ENCODE measurements at places on chromosomes 11 and 22.

GRCh38 chr11:71184421-71185210, 67.8 kb downstream of the SHANK2 start:
- no peak for DNase-seq

DNA sequence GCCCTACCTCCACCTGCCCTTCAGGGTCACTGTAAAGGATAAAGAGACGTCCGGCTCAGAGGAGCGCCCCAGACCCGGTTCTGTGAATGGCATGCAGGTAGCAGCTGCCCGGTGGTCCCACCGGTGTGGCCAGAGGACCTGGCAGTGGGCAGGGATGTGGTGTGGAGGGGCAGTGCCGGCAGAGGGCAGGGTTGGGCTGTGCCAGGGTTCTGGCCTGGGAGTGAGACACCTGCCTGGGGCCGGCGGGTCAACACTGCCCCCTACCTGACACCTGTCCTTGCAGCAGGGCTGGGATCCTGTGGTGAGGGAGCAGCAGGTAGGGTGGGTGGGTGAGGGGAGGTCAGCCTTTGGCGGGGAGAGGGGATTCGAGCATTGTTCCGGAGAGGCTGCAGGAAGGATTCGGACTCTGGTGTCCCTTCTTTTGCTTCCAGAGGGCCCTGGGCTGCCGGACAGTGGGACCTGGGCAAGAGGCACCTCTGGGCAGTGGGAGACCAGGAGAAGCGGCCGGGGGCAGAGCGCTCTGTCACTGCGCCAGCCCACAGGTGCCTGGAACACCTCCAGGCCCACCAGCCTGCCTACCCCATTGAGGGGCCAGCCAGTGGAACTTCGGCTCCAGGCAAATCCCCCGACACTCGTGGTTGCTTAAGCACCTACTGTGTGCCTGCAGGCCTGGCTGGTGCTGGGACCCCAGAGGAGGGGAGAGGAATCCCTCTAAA, 1.6 kb upstream of the PHLDA2 start:
- DNase-seq: no peak

- DNase-seq: no peak
Observed at GRCh38 chr22:46902998-46903916, 140.8 kb downstream of the TBC1D22A start.

- no peak for DNase-seq
Observed at GRCh38 chr11:38924644-38925043, 2326.6 kb upstream of the RAG2 start.

Measured in stimulated activated CD4-positive, alpha-beta T cell treated with anti-CD3 and anti-CD28 coated beads, TNF-alpha, amount 100 ng/mL, for 24 hours (primary cell).